ENCODE measurements at places on chromosomes 1 and 21. TPM values are rescaled to one million over a fixed set of nuclear protein-coding genes. Genes with fewer than 3 reads are reported as not detected.

The IQGAP3 gene
- total RNA-seq: 1.2 TPM

The ATP1B1 gene
- total RNA-seq: 235 TPM

The ZYG11A gene
- total RNA-seq: 0.41 TPM

The PRAMEF6 gene
- not detected for total RNA-seq

The BCAN gene
- 52.2 TPM for total RNA-seq

The DNM3 gene
- 76.2 TPM for total RNA-seq

The TMEM79 gene
- 0.41 TPM for total RNA-seq

The TRABD2B gene
- under 0.01 TPM for total RNA-seq

The PRDM16 gene
- total RNA-seq: 1.6 TPM

The KPRP gene
- not detected for total RNA-seq

The S1PR1 gene
- total RNA-seq: 12.6 TPM

The BRINP3 gene
- total RNA-seq: 51.8 TPM

The SPRR4 gene
- not detected for total RNA-seq

The CBS gene
- 51.4 TPM for total RNA-seq

The C1orf122 gene
- 16.3 TPM for total RNA-seq

The GGPS1 gene
- total RNA-seq: 30.6 TPM

The CTH gene
- total RNA-seq: 4.9 TPM

The FH gene
- 53.0 TPM for total RNA-seq

The C1orf226 gene
- 0.82 TPM for total RNA-seq

The KRTAP13-2 gene
- total RNA-seq: not detected

The KIF1B gene
- 162 TPM for total RNA-seq

The PBX1 gene
- total RNA-seq: 197 TPM

The CNKSR1 gene
- total RNA-seq: 3.3 TPM

The ST3GAL3 gene
- total RNA-seq: 34.2 TPM

The A3GALT2 gene
- not detected for total RNA-seq

The NEGR1 gene
- total RNA-seq: 78.7 TPM

The DCDC2B gene
- not detected for total RNA-seq

The LAMB3 gene
- total RNA-seq: 0.82 TPM

The LCE1E gene
- not detected for total RNA-seq

The OVAAL gene
- not detected for total RNA-seq

The SPRR1A gene
- total RNA-seq: not detected
